ENCODE measurements at places on chromosomes 6 and 20.

GRCh38 chr6:15689586-15690482, 27.0 kb upstream of the DTNBP1 start:
- no peak for DNase-seq

GRCh38 chr20:3130051-3130600, 29.5 kb downstream of the FASTKD5 start:
- DNase-seq, result no peak

- DNase-seq, result no peak
Observed at GRCh38 chr20:38791940-38792339, 13.6 kb upstream of the PPP1R16B start.

DNA sequence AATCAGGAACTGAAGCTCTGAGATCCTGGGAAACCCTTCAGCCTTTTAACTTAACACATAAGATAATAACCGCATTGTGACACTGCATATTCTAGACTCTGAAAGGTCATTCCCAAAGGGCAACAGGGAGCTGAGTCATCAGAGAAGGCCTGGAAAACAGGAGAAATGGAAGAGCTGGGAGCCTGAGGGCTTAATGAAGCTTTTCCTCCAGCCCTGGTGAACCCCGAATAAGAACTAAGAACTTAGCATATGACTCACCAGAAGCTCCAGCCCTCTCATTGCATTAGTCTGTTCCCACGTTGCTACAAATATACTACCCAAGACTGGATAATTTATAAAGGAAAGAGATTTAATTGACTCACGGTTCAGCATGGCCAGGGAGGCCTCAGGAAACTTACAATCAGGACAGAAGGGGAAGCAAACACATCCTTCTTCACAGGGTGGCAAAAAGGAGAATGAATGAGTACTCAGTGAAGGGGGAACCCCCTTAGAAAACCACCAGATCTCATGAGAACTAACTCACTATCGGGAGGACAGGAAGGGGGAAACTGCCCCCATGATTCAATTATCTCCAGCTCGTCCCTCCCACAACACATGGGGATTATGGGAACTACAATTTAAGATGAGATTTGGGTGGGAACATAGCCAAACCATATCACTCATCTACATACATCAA, 648.5 kb downstream of the TFAP2A start:
- DNase-seq, result no peak

- DNase-seq, result no peak
Observed at GRCh38 chr6:143068001-143068400, 7.3 kb downstream of the AIG1 start.

GRCh38 chr20:62765021-62765420, 31.3 kb upstream of the MRGBP start:
- no peak for DNase-seq

- no peak for DNase-seq
Observed at GRCh38 chr20:1298166-1298565, 30.8 kb downstream of the SDCBP2 start.

DNA sequence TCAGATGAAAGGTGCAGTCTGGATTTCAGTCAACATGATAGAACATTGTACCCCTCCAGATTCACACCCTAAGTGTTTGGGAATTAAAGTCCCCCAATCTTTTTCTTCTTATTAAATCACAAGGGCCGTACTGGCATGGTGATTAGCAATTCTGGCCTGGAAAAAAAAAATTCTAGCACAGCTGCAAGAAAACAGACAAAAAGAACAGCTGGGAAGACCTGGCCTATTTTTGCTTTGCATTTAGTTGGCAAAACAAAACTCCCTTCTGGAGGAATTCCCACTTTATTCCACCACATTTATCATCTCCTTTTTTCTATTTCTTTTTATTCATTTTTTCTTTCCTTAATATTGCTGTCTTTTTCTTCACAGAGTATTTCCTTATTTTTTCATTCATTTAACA, 39.8 kb upstream of the AKAP12 start:
- DNase-seq, result no peak

DNA sequence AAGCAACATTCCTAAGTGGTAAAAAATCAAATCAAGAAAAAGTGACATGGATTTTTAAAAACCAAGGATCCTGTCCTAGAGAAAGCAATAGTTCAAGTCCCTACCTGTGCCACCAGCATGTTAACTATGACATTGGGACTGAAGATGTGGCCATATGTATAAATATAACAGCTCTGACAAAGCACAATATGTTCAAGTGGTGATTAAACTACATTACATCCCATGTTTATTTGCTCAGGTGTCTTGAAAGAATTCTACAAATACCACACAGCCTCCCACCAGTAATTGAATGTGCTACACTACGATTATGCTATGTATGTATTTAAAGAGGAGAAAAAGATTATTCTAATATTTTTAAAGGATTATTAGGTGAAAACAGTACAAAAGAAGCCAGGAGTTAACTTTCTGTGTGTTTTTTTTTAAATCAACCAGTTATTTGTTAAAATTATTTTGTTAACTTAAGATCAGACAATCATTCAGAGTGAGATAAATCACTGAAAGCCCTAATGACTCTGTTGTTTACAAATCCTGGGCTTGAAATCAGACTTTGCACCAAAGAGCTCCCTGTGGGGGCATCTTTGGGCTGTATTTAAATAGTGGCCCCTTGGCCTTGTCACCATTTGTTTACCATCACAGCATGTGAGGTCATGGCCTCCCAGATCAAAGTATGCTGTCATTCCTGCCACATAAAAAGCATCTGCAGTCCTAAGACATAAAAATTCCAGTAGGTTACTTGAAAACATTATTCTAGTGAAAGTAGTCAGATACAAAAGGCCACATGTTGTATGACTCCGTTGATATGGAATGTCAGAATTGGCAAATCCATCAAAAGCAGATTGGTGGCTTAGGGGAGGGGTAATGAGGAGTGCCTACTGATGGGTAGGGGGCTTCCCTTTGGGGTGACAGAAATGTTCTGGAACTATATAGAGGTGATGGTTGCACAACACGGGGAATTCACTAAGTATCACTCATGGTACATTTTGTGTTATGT, 17.1 kb downstream of the TTLL2 start:
- DNase-seq, result no peak

- no peak for DNase-seq
Observed at GRCh38 chr20:22544462-22544861, 39.9 kb downstream of the FOXA2 start.

- DNase-seq, result no peak
Observed at GRCh38 chr20:62850333-62850974, 11.2 kb downstream of the TCFL5 start.

- no peak for DNase-seq
Observed at GRCh38 chr6:12529364-12530019, 187.1 kb upstream of the PHACTR1 start.

DNA sequence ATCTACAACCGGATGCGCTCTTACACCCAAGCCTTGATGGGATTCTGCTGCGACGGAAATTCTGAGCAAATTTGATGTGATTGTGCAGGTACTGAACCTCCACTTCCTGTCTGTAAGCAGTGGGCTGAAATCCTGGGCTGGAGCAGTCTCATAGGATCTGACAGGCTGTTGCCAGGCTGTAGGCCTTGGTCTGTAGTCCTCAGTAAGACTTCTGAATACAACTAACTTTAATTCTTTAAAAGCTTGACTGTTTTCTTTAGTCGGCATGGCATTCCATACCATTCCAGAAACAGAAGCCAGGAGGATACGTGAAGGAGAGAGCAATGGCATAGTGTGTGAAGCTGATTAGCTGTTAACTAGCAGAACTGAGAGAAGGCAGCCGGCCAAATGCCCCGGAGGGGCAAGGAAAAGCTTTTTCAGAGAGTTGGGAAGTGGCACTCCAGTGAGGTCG, 68.3 kb downstream of the ADTRP start:
- DNase-seq, result peak; percentile 28

- DNase-seq, result no peak
Observed at GRCh38 chr6:50826803-50827202, 8.1 kb downstream of the TFAP2B start.

- DNase-seq, result no peak
Observed at GRCh38 chr20:58722877-58723627, 30.5 kb downstream of the NPEPL1 start.

DNA sequence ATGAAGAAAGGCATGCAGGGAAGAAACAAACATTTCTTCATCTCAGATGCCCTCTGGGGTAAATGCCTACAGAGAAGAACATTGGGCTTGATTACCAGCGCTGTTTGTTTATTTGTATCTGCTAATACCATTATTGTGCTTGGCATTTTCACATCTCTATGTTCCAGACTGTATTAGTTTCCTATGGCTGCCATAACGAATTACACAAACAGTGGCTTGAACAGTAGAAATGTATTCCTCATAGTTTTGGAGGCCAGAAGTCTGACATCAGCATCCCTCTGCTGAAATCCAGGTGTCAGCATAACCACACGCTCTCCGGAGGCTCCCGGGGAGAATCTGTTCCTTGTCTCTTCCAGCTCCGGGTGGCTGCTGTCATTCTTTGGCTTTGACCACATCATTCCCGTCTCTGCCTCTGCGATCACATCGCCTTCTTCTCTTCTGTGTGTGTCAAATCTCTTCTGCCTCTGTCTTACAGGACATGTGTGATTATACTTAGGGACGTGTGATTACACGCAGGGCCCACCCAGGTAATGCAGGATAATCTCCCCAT, 241.6 kb upstream of the SUPT3H start:
- no peak for DNase-seq

GRCh38 chr20:1577906-1578305, 20.4 kb upstream of the SIRPD start:
- no peak for DNase-seq

GRCh38 chr6:140061110-140062042, 686.9 kb upstream of the CITED2 start:
- no peak for DNase-seq

Data from stimulated activated CD4-positive, alpha-beta T cell treated with anti-CD3 and anti-CD28 coated beads, Interleukin-15, amount 100 ng/mL, for 1 hour (primary cell).